ENCODE measurements at places on chromosomes 11 and 22. TPM values are rescaled to one million over a fixed set of nuclear protein-coding genes. Genes with fewer than 3 reads are reported as not detected.

DNA sequence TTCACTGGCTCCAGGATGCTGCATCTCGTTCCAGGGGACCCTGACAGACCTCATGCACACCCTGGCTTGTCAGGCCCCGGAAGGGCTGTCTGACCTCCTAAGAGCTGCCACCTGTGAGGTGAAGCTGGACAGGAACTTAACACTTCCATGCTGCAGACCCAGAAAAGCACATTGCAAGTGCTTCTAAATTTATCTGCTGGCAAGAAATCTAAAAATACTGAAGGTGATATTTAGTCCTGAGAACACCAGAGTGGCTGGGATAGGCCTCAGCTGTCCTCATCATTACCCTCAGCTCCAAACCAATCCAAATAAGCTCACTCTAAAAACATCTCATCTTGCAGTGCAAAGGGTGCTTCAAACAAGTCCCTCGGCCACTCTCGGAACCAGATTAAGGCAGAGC lies 46.7 kb downstream of the ABTB2 start:
- no peak for DNase-seq

GRCh38 chr22:30008401-30008800 lies 71.9 kb upstream of the HORMAD2 start:
- no peak for DNase-seq

Gene HPX
- total RNA-seq: 0.24 TPM

Gene IFITM10
- total RNA-seq: 0.14 TPM

DNA sequence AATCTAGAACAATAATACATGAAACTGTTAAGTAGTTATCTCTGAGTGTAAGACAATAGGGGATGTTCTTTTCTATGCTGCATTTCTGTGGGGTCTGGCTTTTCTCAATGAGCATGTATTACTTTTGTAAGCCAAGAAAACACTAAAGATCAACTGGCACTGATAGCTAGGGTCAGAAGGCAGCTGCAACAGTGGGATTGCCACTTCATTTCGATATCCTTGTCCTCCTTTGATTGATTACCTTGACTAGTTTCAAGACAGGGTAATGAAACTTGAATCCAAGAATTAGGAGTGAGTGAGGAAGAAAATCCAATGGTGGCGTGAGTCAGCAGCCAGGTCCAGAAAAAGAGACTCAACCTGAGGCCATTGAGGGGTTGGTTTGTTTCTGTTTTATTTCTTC lies 46.5 kb downstream of the FEZ1 start:
- DNase-seq: no peak

Gene MAP6
- 2.8 TPM for total RNA-seq

DNA sequence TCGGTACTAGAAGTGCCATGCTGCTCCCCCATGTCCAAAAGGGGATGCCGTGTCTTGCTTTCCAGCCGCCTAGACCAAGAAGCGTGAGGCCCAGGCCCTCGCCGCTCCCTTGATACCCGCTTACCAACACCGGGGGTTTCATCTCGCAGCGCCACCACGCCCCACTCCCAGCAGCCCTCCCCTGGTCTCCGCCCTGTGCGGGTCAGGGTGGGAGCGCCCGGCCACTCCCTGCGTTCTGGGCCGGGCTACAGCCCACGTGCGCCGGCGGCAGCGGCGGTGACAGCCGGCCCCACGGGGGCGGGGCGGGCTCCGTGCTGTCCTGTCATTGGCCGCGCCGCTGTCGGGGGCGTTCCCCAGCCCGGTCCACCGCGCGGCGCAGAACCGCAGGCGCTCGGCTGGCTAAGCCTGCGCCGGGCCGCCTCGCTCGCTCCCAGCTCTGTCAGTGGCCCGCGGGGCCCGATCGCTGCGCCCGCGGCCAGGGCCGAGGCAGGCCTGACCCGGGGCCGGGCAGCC lies at the start of gene MICAL2:
TSS of gene MICAL2 (plus strand) at position 390 of the 513 bp plus-strand sequence. CDS start 51,566 bp downstream, outside the sequence.
- peak; percentile 80 for DNase-seq

- DNase-seq: no peak
Measured at GRCh38 chr11:1640076-1640946, 10.7 kb downstream of the KRTAP5-5 start.

DNA sequence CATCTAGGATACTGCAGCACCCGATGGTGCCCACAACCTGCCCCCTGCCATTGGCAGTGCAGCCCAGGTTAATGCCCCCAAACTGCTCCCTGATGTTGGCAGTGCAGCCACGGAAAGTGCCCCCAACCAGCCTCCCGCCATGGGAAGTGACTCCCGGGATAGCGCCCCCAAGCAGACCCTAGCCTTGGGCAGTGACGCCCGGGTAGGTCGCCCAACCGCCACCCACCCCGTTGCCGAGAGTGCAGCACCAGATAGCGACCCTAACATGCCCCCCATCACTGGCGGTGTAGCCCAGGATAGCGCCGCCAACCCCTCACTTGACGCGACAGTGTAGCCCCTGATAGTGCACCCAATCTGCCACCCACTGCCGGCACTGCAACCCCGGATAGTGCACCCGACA lies 38.5 kb downstream of the C22orf42 start:
- no peak for DNase-seq

- no peak for DNase-seq
Measured at GRCh38 chr11:1421291-1421690, 31.6 kb downstream of the BRSK2 start.

GRCh38 chr22:46362934-46363515 lies 27.5 kb downstream of the TRMU start:
- no peak for DNase-seq

- peak; percentile 26 for DNase-seq
Measured at GRCh38 chr11:59756845-59757244, 1.7 kb downstream of the STX3 start.

DNA sequence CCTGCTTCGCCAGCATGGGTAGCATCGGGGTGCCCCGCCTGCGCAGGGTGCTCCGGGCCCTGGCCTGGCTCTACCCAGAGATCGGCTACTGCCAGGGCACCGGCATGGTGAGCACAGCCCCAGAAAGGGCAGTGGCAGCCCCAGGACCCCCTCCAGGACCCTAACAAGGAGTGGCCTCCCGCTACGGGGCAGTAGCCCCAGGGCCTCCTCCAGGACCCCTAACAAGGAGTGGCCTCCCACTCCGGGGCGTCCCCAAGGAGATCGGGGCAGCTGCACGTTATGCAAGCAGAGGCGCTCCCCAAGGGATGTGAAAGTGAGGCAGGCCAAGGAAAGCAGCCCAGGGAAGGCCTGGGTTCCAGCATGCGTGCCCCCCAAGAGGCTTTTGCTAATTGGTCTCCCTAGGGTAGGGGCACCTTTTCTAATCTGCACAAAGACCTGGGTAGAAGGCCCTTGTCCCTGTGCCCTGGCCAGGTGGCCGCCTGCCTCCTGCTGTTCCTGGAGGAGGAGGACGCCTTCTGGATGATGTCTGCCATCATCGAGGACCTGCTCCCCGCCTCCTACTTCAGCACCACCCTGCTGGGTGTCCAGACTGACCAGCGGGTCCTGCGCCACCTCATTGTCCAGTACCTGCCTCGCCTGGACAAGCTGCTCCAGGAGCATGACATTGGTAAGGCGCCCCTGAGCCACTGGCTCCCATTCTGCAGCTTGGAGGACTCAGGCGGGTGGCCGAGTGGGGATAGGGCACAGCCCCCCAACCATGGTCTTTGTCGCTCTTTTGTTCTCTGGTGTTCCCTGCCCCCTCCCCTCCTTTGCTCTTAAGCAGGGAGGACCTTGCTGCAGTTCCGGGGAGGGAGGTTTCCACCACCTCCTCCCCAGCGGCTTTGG lies 35.0 kb downstream of the SGSM3 start:
- no peak for DNase-seq

Gene OR51M1
- not detected for total RNA-seq

DNA sequence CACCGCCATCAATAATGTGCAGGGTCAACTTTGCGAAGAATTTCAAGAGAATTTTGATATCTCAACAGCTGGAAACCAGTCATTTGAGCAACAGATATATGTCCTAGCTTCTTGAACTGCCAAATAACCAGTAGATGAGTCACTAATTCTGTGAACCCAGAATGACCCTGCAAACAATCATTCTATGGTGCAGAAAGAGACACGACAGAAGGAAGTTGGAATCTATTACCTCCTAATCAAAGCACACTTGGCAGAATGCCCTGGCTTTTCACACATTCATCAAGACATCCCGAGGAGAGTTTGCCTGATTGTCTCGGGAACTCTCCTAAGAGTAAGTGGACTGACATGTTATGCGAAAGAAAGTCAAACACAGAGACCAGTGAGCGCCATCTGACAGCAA lies 621.1 kb downstream of the OPCML start:
- no peak for DNase-seq

- no peak for DNase-seq
Measured at GRCh38 chr22:31039393-31039792, 41.7 kb upstream of the SMTN start.

DNA sequence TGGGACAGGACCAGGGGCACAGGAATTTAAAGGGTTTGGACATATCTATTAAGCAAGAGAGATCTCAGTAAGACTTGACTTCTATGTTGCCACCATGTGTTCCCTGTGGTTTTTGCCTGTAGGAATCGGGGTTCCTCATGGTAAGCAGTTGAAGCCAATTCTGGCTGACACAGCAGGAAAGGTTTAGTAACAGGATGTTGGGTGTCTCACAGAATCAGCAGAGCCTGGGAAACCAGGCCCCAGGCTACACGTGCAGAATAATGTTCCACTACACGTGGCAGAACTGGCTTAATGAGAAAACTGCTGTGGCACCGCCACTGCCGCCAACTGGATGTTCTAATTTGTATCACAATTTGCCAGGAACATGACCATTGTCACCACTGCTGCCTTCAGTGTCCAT lies 264.6 kb upstream of the PLET1 start:
- peak; percentile 67 for DNase-seq

- DNase-seq: peak; percentile 37
Measured at GRCh38 chr11:65448074-65448417, 25.4 kb downstream of the NEAT1 start.

Gene DEPDC7
- total RNA-seq: 18.2 TPM

Gene TIGD3
- total RNA-seq: 0.07 TPM

Gene OR2AT4
- total RNA-seq: not detected

Gene HTR3B
- total RNA-seq: not detected

GRCh38 chr11:9861860-9862725 lies 198.2 kb downstream of the SWAP70 start:
- peak; percentile 55 for DNase-seq

DNA sequence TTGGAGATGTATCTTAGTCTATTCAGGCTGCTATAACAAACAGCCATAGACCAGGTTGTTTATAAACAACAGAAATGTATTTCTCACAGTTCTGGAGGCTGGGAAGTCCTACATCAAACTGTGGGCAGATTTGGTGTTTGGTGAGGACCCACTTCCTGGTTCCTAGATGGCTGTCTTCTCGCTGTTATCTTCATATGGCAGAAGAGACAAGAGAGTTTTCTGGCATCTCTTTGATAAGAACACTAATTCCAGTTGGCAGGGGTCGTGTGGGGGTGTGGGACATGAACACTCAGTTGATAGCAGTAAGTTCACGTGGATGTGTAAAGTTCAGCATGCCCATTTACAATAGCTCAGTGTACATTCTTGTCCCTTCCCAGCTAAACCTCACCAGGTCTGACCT lies 41.3 kb upstream of the HMGXB4 start:
- DNase-seq: no peak
